ENCODE measurements at places on chromosomes 11 and 22.
A peak's percentile ranks its signal among the peaks of the same experiment; 100 is the strongest.

DNA sequence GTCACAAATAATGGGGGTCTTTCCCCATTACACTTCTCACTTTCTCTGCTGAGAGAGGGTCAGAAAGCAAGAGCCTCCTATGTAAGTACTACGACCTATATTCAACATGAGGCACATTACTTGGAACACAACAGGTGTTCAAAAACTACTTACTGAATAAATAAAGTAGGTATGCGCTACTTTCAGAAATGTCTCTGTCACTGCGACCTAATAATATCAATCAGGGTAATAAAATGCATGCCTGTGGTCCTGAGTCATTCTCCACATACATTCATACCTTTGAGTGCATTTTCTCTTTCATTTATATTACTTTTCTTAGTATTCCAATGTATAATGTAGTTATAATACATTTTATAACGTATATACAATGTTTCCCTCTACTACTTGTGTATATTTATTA is 838.9 kb downstream of the DLG2 start:
- no peak for DNase-seq

DNA sequence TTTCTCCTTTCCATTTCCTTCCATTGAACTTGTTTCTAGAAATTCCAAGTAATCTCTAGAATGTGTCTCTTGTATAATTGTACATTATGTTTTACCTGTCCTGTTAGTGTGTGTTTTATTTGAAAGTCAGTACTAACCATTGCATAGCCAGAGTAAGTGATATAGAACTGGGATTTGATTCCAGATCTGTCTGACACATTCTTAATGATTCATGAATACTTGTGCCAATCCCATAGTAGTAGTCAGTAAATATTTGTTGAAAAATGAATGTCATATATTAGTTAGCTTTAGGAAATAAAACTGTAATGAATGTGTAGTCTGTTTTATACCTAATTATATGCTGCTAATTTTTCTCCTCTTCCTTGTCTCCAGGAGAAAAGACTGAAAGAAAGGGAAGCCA is 186.9 kb downstream of the DDX10 start:
- DNase-seq = no peak

GRCh38 chr11:13169709-13170108 is 107.9 kb upstream of the BMAL1 start:
- no peak for DNase-seq

GRCh38 chr11:66022401-66023185 is 3.7 kb downstream of the CATSPER1 start:
- DNase-seq = peak; percentile 50

GRCh38 chr11:14258221-14258935 is 100.6 kb downstream of the RRAS2 start:
- no peak for DNase-seq

GRCh38 chr11:3905080-3905953 is 49.9 kb downstream of the STIM1 start:
- DNase-seq = no peak

DNA sequence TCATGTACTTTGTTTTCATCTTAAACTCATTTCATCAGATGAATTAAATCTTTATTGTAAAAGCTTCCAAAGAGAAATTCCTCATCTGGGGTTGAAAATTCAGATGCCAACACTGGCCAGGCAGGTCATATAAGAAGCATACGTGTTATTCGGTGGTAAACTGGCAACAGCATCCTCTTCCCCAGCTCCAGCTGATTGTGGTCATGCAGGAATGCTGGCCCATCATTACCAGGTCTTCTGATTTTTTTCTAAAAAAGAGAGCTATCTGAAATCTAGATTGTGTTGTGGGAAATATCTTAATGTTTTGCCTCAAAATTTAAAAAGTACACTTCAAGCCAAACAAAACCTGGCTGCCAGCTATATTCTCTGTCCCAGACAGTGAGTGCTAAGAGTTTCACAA is 53.6 kb downstream of the ARFGAP2 start:
- DNase-seq = no peak

DNA sequence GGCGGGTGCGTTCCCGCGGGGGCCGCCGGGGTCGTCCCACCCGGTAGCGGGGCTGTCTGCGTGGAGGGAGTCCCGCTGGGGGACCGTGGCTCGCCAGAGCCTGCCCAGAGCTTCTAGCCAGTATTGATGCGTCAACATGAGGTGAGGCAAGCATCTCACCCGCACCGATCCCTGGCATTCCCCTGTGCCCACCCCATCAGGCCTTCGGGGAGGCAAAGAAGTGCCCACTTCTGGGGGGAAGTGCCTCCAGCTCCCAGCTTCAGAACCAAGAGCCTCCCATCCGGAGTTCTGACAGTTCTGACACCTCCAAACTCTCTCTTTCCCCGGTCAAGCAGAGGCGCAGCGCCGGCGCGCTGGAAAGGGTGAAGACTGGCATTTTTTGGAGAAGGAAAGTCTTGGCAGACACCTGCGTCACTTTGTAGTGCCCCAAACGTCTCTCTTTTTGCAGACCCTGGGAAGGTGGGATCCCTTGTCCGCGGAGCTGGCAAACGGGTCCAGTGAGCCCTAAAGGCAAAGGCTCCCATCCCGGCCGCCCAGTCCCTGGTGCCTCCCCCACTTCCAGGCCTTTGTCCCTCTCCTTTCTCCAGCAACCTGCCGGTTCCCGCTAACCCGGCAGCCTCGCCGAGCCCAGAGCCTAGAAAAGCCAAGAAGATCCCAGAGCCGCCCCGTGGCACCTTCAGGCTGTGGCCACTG is 3.2 kb upstream of the PAX6 start:
- no peak for DNase-seq

- DNase-seq = no peak
Observed at GRCh38 chr11:83087035-83087434, 15.3 kb upstream of the RAB30 start.

DNA sequence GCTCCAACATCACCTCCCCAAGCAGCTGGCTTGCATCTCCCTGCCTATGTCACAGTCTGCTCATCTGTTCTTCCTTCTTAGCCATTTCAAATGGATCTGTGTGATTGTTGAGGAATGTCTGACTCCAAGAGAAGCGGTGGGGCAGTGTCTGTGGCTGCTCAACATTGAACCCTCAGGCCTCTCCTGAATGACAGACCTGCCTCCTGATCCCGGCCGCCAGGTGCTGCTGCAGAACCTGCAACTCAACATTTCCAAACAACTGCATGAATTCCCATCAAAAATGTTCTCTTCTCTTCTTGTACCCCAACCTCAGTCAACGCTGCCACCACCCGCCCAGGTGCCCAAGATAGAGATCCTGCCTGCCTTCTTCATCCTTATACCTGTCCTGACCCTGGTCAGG is 132.5 kb downstream of the FBXO7 start:
- no peak for DNase-seq

GRCh38 chr22:43978558-43978957 is 23.3 kb downstream of the SAMM50 start:
- DNase-seq = no peak

- DNase-seq = no peak
Observed at GRCh38 chr11:93570759-93571413, 27.7 kb upstream of the SMCO4 start.
